Right renal cortex interstitium (tissue), 3 donors: ENCODE measurements at places on chromosomes 11 and 22. TPM values are rescaled to one million over a fixed set of nuclear protein-coding genes. Genes with fewer than 3 reads are reported as not detected.

DNA sequence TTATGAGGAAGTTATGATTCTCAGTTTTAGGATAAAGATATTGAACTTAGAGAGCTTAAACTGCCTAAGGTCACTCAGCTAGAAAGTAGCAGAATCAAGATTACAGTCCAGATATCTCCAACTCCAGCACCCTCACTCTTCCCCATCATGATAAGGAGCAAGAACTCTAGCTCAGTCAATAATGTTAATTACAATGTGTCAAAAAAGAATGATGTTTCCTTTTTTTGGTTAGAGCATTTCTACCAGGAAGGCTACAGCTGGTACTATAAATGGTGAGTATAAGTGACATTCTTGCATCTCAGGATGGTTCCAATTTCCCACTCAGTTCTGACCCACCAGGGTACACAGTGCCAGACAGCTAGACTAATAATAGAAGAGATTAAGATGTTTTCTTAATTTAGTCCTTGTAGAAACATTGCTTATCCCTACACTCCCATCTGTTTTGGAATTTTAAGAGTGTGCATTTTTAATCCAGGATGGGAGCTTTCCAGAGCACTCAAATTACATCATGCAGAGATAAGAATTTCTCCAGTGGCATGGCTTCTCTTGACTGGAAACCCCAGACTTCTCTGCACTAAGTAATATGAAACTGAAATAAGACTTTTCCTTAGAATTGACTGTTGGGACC, 21.6 kb upstream of the BBOX1 start:
- DNase-seq = no peak

RHBDD3 gene
- 22.5 TPM for polyA plus RNA-seq

DNA sequence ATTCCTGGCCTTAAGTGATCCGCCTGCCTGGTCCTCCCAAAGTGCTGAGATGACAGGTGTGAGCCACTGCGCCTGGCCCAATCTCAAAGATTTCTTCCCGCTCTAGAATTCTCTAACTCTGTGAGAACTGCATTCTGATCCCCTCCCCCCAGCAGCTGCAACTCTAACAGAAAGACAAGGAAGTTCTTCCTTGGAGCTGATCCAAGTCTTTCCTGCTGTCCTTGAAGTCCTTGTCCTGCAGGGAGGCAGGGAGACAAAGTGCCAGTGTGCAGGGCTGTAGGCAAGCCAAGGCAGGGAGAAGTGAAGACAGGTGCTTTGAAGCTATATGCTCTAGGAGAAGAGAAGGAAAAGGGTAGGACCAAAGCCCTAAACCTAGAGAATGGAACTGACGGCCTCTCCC, 9.5 kb upstream of the GGA1 start:
- no peak for DNase-seq

DNA sequence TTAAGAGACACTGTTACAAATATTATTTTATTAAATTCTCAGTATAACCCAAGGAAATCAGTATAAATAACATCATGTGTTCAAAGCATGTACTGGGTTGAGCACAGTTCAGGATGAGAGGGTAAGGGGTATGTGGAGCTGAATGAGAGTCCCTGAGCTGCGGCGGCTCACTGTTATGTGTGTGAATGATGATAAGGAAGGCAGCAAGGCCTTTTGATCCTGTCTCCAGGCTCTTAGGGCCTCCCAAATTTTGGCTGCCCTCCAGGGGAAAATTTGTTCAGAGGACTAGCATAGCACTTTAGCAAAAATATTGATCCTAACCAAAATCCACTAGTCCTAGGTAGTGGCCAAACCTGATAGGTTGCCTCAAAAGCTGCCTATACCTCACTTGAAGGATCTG, 86.1 kb upstream of the SPON1 start:
- DNase-seq = no peak

MICAL2 gene
- polyA plus RNA-seq = 7.1 TPM

BIRC3 gene
- polyA plus RNA-seq = 1.6 TPM

- no peak for DNase-seq
Measured at GRCh38 chr11:77276271-77276670, 25.2 kb downstream of the GDPD4 start.

DNA sequence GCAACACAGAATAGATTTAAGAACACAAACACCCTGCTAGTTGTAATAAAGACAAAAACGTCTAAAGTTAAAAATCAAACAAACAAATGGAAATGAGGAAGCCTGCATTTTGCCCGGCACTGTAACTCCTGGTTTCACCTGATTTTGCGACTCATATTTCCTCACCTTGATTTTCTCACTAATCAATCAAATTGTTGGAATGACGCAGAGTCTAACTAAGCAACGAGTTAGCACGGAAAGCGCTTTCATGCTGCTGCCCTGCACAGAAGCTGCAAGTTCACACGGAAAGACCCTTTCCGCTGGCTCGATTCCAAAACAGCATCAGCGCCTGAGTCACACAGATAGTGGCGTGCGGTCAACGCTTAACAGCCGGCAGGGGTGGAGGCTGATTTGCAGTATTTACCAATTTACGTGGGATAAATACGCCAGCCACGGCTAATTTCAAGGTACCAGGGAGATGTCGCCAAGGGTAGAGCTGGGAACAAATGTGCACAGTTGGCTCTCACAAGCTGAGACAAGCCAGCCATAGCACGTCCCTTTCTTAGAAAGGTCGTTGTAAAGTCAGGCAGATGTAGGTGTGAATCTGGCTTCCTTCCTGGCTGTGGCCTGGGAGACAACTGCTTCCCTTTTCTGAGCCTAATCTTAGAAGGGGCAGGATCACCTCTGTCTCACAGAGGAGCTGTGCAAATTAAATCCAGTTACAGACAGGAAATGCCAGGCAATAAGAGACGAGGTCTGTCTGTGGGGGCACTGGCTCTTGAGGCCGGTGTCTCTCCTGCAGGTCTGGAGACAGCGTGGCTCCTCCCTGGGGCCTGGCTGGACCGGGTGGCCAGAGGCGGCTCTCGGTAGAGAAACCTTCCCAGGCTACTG, 76.9 kb upstream of the TTLL12 start:
- no peak for DNase-seq

- DNase-seq = no peak
Measured at GRCh38 chr11:27310707-27311106, 52.3 kb downstream of the CCDC34 start.

SLC37A2 gene
- 1.5 TPM for polyA plus RNA-seq
